ENCODE measurements at places on chromosomes 4 and X.

- peak; percentile 26 for DNase-seq
These were observed 752 bp downstream of the FRAS1 start for GRCh38 chr4:78057600-78058550.

- no peak for DNase-seq
These were observed 620 bp downstream of the ANAPC10 start for GRCh38 chr4:145097331-145097820.

- peak; percentile 1 for DNase-seq
These were observed 2068.9 kb downstream of the PCDH7 start for GRCh38 chr4:32789026-32789608.

GRCh38 chr4:74317616-74318246 is 9.5 kb downstream of the EPGN start:
- DNase-seq: no peak

GRCh38 chrX:372856-373640 is 13.7 kb downstream of the PPP2R3B start:
- DNase-seq: no peak

- no peak for DNase-seq
These were observed 51.5 kb upstream of the GPR78 start for GRCh38 chr4:8528713-8529112.
